Right cardiac atrium (tissue), 5 donors: ENCODE measurements at places on chromosomes 2 and 18. TPM values are rescaled to one million over a fixed set of nuclear protein-coding genes. Genes with fewer than 3 reads are reported as not detected.
A peak's percentile ranks its signal among the peaks of the same experiment; 100 is the strongest.

Gene HOXD12
- not detected for total RNA-seq

Gene NAT8
- not detected for total RNA-seq

DNA sequence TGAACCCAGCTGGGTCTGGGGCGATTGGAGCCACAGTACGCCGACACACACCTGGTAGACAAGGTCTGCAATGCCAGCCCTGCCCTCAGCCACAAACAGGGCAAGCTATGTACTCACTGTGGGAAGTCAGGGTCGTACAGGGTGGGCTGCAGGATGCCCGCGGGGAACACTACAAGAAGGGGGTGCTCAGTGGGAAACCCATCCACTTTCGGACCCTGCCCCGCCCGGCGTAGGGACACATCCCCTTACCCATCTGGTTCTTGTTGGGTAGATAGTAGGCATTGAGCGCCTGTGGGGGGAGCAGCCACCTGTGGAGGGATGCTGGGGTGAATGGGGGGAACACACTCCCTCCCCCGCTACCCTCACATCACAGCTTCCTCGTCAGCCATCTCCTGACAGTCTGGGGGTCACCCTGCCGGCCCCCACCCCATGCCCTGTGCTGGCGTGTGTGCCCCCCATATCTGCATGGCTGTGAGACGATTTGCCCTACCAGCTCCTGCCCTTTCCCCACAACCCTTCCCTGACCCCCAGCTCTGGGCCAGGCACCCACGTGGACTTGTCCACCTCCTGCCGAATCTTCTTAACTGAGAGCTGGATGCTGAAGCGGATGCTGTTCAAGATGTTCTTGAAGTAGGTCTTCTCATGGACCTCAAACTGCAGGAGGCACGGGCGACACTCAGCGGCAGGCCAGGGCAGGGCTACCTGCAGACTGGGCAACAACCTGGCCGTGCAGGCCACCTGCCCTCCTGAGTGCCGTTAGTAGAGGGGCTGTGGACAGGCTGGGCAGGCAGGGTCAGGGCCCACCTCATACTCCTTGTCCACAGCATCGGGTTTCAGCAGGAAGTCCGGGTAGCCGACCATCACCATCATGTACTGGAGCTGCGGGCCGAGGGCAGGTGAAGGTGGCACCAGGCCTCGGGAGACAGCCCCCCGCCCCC, 5.1 kb downstream of the ECEL1 start:
- peak; percentile 35 for DNase-seq

- DNase-seq: peak; percentile 8
Observed at GRCh38 chr2:128289439-128289838, 29.2 kb downstream of the HS6ST1 start.

DNA sequence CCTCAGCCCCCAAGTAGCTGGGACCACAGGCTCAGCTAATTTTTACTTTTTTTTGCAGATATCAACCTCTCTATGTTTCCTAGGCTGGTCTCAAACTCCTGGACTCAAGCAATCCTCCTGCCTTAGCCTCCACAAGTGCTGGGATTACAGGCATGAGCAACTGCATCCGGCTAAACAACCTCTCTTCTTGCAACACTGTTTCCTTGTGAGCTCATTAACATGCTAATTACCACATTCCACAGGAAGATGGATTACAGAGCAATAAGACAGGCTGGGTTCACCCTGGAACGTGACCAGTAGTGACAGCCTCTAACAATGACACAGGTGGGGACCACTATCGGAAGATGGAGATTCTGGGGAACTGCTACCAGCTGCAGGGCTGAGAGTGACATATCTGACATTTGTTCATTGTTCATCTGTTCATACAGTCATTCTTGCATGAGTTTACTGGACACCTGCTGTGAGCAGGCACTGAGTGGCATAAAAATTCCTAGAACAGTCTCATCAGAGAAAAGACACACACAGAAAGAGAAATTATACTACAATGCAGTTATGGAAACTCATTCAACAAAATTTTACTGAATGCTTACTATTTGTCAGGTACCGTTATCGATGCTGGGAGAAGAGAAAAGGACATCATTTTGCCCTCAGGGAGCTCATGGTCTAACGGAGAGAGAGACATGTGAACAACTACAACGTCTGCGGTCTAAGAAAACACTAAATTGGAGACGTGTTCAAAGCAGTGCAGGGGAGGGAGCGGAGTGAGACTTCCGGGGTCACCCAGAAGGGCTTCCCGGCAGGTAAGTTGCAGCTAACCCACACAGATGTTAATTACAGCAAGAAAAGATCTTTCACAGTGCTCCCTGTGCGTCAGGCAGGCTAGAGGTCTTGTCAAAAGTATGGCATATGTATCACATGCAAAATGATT, 37.6 kb downstream of the PROC start:
- DNase-seq: no peak

DNA sequence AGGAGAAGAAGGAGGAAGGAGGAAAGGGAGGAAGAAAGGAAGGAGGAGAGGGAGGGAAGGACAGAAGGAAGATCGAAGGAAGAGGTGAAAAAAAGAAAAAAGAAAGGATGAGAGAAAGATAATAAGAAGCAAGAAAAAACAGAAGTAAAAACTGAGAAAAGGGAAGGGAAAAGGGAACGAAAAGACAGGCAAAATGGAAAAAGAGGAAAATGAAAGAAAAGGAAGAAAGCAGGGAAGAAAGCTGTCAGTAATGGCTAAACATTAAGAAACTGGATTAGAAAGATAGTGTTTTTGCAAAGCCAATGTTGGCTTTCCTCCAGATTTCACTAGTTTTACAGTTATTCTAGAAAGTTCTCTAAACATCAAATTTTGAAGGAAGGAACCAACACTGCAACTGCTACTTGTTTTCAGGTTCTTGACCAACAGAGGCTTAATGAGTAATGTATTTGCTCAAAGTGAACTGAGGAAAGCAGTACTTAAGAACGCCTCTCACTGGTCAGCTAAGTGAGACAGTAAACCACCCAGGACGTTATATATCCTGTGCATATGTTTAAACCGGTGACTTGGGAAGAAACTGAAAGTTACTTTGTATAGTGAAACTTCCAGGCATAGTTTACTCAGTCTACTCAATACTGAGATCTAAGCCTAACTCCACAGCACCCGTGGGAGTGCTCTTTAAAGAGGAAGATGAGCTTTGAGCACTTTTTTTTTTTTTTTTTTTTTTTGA, 286.2 kb upstream of the TRIB2 start:
- DNase-seq: no peak
